ENCODE measurements at places on chromosomes 5 and 9. TPM values are rescaled to one million over a fixed set of nuclear protein-coding genes. Genes with fewer than 3 reads are reported as not detected.

- peak; percentile 67 for DNase-seq
Measured at GRCh38 chr5:157148734-157149615, 6.3 kb upstream of the MED7 start.

DNA sequence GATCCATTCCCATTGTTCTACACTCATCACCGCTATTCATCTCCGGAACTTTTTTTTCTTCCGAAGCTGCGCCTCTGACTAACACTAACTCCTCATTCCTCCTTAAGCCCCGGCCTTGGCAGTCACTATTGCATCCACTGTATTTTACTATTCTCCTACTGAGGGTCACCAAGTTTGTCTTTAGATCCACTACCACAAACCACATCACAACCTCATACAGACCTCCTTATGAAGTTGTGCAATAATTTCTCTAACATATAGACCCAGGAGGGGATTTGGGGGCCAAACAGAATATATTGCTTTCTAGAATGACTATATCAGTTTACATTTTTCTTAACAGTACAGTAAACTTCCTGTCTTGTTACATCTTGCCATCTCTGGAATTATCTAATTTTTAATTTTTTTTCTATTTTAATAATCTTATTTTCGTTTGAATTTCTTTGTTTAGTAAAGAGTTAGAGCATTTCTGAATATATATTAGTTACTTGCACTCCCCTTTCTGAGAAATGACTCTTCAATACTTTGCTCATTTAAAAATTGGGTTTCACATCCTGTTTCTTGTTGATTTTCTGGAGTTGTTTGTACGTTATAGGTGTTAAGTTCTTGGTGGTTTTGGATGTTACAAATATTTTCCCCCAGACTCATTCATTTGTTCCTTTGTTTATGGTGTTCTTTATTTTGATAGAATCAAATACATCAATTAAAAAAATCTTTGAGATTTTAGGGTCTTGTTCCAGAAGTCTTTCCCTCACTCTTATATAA lies 37.1 kb downstream of the DMRT2 start:
- no peak for DNase-seq

GRCh38 chr9:96140296-96141127 lies 161.5 kb downstream of the HSD17B3 start:
- DNase-seq: no peak

- no peak for DNase-seq
Measured at GRCh38 chr9:93634311-93635185, 58.2 kb downstream of the PHF2 start.

- no peak for DNase-seq
Measured at GRCh38 chr5:89513299-89514044, 630.5 kb upstream of the MEF2C start.

- DNase-seq: no peak
Measured at GRCh38 chr5:106956187-106956586, 714.5 kb downstream of the EFNA5 start.

- DNase-seq: no peak
Measured at GRCh38 chr9:33467526-33467925, 6.2 kb downstream of the NOL6 start.

DNA sequence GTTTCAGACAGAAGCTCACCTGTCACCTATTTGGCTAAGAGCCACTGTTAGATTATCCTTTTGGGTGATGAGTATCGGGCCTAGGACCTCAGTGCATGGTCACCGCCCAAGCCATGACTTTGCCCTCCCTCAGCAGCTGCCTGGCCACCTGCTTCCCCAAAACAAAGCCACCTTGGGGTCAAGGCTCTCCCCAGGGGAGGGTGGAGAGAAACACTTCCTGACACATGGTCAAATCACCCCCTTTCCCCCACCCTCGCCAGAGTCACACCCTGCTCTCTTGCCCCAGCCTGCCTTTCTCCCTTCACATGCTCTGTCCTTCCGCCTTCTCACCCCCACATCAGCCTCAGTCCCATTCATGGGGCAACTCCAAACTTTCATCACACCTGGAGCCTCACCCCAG lies 1.7 kb upstream of the HBEGF start:
- DNase-seq: no peak

The CYSRT1 gene
- total RNA-seq: 2.9 TPM

The ZNF366 gene
- not detected for total RNA-seq

The LCN12 gene
- total RNA-seq: 4.7 TPM

DNA sequence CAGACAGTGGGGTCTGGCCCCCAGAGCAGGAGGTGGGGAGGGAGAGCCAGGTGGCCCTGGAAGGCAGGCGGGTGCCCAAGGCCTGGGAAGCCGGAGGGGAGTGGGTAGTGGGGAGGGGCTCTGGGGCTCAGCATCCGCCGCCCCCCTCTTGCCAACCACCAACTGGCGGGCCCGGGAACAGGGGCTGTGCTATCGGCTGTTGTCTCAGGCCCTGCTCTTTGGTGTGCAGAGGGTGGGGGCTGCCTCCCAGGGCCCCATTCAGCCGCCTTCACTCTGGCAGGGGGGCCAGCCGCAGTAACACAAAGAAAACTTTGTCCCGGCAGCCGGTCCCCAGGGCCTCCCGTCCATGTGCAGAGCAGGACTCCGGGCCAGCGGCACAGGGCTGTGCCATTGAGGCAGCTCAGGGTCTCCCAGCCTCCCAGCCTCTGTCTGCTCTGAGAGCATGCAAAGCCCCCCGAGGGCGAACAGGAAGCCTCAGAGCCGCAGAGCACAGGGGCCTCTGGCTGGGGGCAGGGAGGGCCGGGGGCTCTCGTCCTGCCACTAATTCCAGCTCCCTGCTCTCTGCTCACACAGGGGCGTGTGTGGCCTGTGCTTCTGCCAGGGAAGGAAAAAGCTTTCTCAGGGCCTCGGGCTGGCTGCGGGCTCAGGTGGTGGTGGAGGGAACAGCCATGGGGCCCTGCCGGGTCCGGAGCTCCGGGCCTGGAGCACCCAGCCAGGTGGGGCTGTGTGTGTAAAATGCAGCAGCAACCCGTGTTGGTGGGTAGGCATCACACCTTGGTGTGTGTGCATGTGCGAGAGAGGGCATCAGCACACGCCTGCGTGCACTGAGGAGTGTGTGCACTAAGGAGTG lies 54.2 kb upstream of the NOTCH1 start:
- no peak for DNase-seq

DNA sequence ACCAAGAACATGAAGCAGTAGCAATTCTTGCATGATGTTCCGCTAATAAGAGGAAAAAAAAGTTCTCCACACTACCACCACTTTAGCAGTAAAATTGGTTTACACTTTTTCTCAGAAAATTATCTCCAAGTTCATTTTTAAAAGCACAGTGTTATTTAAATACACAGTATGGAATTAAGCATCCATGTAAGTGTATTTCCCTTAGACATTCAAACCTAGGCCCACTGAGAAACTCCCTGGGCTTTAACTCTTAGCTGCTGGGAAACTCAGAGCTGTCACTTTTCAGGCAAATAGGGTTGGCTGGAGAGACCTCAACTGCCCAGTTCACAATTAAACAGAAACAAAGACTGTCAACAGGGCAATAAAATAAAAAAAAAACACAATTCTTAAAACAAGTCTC lies 2.7 kb downstream of the GNAQ start:
- DNase-seq: no peak

The CARTPT gene
- total RNA-seq: not detected

DNA sequence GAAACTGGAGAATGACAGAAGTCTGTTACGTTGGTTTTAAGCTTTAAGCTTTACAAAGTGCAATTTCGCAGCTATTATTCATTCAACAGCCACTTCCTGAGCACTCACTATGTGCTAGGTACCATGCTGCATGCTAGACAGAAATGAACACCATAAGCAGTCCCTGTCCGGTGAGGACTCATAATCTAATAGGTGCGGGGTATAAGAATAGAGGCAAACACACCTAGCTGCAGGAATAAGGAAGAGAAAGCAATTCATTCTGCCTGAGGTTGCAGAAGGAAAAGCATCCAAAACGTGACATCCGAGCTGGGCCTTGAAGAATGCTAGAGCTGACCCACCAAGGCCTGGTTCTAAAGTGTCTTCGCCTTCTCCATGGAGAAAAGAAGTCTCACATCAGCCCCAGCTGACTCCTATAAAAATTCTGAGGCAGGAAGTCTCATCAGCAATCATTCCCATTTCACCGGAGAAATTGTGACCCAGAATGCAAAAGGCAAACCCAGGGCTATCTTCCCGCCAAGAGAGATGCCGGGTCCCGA lies 542 bp downstream of the FKBP15 start:
- DNase-seq: no peak

The TTC33 gene
- 9.2 TPM for total RNA-seq

The CTNND2 gene
- total RNA-seq: 8.6 TPM

The PCDHGC4 gene
- total RNA-seq: 5.1 TPM

GRCh38 chr5:164153469-164154172 lies 648.2 kb downstream of the MAT2B start:
- no peak for DNase-seq

The INSYN2B gene
- total RNA-seq: not detected

The PDE6A gene
- total RNA-seq: not detected

The GABRB2 gene
- total RNA-seq: 0.79 TPM

- DNase-seq: no peak
Measured at GRCh38 chr9:19162026-19162366, 34.7 kb upstream of the PLIN2 start.

The TAF1L gene
- total RNA-seq: 0.02 TPM

The DOCK8 gene
- total RNA-seq: 2.7 TPM

DNA sequence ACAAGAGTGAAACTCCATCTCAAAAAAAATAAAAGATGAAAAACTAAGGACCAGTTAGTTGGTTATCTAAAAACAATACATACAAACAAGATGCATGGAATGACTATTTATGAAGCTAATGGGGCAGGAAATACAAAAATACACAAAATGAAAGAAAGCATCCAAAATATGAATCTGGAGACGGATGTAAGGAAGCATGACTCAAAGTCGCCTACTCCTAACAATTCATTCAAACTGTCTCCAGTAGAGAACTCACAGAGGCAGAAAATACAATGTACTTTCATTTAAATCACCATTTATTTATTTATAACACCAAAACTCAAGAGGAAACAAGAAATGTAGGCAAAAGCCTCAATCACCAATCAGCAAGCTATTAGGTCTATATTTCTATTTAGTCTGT lies 68.4 kb downstream of the SCAI start:
- no peak for DNase-seq

The GARNL3 gene
- 22.4 TPM for total RNA-seq

- DNase-seq: no peak
Measured at GRCh38 chr9:3746296-3747275, 220.8 kb upstream of the RFX3 start.

DNA sequence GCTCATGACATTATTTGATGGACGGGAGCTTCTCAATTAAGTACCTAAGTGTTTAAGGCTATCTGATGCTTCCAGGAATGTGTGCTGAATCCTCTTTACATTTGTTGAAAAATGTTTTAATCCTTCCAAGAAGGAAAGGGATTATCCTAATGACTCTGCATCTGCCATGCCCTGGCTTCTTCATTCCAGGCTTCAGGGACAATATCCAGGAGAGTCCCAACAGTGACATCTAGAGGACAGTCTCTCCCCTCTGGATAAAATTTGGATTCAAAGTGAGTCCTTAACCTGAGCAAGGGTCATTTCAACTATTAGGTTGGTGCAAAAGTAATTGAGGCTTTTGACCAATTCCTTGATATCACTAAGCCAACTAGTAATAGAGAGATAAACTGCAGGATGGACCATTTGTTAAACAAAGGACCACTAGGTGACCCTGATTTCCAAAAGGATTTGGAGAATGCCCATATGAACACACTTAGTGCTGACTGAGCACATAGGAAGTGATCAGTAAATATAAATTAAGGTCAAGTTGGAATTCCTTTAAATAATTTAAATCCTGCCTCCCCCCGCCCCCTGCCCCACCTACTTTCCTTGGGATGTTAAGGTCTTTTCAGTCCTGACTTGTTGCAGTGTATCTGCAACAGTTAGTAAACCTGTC lies 19.1 kb downstream of the TNFSF8 start:
- DNase-seq: no peak

GRCh38 chr5:136054142-136055019 lies 25.6 kb downstream of the TGFBI start:
- DNase-seq: no peak

DNA sequence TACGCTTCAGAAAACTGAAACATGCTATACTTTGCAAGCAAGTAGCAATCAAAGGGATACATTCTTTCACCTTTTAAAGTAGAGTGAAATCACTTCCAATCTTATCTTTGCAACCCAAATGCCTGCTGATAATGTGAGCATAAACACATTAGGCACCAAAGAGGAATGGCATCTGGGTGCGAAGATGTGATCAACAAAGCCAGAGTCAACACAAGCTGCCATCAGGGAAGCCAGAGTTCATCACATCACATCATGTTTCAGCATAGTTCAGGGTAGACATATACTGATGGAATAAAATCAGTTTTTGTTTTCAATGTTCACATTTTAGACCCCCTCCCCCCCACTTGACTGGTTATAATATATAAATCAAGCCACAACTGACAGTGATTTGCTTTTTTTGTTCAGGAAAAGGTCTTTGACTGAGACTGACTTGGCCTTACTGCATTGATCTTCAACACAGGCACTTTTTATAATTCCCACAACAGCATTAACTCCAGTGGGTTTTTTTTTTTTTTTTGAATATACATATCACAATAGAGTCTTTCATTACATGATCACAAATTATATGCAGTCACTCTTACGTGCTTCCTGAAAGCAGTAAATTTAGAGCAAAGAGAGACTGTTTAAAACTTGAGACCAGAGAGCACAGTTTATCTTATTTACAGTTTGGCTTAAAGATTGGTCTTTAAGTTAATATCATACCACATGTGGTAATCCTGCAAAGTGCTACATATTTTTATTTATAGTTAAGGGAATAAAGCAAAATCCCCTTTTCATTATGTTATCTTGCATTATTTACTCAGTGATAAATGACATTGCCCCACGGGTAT lies 20.3 kb downstream of the AOPEP start:
- DNase-seq: no peak

DNA sequence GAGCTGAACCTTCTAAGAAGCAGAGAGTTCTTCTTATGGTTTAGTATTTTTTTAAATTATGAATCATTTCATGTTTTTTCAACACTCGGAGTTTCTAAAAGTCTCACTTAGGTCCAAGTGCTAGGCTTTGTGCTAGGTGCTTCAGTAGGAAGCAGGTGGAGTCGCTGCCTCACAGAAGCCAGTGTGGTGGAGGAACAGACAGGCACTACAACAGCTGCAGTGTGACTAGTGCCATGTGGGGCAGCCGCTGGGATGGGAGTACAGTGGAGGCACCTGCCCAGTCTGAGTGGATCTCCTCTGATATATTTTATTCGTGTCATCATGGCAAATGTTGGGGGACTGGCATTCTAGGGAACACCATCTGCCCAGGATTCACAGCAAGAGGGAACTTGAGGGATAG lies 15.3 kb downstream of the PCDHGC5 start:
- no peak for DNase-seq

GRCh38 chr9:114291886-114292590 lies 30.9 kb upstream of the ORM1 start:
- no peak for DNase-seq

Data from WTC11 (cell line).